GM10248 (cell line): ENCODE measurements at places on chromosomes 1 and 21.

DNA sequence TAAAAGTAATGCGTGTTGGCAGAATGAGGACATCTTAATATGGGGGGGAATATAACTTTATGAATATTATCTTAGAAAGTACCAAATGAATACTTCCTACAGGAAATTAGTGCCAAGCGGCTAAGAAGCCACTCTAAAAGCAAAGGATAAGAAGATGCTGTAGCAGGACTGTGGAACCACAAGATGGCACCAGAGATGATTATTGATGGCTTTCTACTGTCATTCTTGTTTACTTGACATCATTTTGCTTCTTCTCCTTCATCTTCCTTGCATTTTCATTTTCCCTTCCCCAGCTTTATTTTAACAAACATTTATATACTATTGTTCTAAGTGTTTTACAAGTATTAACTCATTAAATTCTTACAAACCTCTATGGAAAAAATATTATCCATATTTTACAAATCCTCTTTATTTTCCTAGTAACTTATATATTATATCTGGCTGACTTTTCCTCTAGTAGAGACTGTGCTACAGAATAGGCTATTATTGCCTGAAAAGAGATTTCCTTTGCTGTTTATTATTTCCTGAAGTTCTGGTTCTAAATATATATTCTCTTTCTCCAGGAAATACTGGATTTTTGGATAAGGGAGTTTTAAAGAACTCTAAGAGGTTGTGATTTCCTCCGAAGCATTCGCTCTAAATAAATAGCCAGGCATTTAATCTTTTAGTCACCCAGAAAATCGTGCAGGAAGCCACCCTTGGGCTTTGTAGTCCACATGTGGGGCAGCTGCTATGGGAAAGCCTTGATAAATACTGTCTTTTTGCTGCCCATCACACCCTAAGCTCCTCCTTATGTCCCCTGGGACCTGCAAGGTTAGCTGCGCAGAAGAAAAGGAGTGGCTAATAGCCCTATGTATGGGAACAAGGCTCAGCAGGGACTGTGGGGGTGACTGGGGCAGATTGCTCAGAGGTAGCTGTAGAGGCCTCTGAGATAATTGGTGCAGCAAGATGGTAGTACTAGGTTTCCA is 69.8 kb downstream of the TPR start:
- peak; percentile 41 for DNase-seq

GRCh38 chr21:29403922-29404538 is 105.3 kb downstream of the BACH1 start:
- no peak for DNase-seq

DNA sequence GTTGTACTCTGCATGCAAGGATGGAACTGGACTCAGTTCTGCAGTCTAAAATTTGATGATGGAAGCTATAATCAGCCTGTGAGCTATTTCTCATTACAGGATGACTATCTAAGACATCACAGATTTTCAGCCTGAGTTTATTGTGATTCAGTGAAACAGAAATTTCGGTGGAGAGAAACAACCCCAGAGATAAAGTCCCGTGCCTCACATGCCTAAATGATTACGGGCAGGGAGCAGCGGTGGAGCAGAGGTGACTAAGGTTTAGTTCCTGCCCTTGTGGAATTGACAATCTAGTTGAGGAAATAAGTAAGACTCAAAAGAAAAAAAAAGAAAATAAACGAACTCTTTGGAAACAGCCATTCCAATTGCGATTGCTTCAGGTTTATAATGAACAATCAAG is 96.9 kb downstream of the GRIK3 start:
- no peak for DNase-seq

DNA sequence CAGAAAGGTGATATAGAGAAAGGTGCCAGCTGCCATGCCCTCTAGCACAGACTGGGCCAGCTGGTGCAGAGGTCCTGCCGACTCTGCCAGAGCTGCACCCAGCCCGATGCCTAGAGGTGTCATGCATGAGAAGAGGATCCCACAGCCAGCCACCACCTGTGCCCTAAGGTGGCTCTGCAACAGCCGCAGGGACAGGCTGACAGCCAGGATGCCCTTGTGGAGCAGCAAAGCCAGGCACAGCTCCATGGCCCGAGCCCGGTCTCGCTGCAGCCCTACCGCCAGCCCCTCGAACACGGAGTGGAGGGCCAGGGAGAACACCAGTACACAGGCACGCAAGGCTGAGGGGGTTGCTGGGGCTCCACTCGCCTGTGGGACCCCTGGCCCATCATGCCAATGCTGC is 1.8 kb upstream of the CRTC2 start:
- no peak for DNase-seq

DNA sequence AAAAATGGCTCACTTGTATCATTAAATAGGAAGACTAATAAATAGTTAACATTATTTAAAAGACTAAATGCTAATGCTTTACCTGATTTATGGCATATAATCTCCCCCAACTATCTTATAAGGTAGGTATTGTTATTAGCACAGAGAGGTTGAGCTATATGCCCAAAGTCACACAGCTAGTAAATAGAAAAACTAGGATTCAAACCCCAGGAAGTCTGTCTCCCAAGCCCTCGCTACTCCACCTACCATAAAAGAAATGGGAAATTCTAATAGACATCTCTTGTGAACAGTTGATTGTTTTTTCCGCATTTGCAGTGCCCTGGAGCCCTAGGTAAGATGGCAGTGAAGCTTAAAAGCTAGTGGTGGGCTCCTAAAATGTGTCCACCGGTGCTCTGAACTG is 65.2 kb upstream of the SOD1 start:
- no peak for DNase-seq

GRCh38 chr1:67741121-67741520 is 56.1 kb downstream of the GADD45A start:
- DNase-seq, result no peak

DNA sequence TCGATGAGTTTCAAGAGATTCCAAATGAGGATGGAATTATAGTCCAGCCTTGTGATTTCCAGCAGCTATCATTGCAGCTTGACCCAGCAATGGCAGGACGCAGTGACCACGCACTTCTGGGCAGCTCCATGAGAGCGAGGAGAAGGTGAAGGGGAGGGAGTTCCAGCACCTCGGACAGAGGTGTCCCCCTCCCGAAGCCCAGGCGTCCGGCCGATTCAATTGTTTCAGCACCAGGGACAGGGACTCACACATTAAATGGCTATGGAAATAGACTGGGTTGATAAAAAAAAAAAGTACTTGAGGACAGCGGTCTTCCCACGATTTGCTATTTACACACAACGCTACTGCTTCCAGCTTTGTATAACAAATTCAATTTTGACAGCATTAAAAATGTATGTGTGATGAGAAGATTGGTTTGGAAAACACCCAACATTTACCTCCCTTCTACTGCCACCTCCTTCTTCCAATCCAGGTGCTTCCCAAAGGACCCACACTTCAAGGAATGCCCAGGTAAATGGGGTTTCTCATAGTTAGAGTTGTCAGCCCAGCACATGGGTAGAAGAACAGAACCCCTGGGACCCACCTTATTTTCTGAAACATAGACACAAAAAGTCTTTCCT is 71.8 kb downstream of the DISP3 start:
- DNase-seq, result peak; percentile 48

- DNase-seq, result no peak
Measured at GRCh38 chr1:36095760-36096405, 7.2 kb downstream of the ADPRS start.

DNA sequence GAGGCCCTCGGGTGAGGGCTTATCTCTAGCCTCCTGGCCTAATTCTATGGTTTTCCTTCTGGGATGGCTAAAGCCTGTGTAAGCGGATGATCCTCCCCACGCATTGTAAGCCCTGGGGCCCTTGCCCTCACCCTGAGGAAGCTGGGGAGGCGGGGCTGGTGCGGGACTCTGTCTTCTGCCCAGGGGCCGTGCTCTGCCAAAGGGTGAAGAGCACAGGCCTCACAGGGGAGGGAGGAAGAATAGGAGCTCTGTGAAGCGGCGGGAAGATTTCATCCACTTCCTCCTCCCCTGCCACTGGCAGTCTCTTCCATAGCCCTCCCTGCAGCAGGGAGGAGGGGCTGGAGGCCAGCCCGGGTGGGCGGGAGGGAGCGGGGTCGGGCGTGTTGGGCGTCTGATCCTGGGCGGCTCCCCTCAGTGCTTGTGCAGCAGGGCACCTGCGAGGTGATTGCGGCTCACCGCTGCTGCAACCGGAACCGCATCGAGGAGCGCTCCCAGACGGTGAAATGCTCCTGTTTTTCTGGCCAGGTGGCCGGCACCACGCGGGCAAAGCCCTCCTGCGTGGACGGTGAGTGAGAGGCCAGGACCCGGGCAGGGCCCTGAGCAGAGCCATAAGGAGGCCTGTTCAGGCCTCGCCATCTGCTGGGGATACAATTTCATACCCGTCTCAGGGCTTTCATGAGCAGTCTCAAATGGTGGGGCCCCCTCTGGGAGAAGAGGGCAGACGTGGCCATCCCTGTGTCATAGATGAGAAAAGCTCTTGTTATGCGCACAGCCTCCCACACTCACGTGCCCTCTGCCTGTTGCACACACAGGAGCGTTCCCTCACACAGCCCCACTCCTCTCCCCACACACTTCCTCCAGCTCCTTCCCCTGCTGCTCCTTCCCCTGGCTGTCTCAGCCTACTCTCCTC is 7.7 kb upstream of the PPM1J start:
- DNase-seq, result no peak

DNA sequence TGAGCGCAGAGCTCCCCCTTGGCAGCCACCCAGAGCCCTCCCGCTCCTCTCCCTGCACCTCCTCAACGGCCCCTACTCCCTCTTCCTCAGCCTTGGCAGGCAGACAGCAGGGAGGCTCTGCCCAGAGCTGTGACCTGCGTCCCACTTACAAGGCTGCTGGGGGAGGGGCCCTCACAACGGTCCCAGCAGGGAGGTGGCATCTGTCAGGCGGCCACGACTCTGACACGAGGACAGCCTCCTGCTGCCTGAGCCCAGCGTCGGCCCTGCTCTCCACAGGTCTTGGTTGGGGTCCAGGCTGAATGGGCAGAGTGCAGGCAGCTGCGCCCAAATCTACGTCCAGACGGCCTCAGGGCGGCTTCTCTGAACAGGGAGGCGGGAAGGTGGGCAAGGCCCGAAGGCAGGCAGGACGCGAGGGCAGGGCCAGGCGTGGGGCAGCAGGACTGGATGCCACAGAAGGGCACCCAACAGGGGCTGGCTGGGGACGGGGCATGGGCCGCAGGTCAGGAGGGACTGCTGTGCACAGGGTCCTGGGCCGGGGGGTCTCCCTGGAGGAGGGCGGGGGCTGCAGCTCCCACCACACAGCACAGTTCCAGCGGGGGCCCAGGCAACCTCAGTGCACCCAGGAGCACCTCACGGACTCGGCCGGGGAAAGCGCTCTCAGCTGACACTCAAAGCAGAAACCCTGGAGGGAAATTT is 7.5 kb downstream of the SLC19A1 start:
- no peak for DNase-seq

DNA sequence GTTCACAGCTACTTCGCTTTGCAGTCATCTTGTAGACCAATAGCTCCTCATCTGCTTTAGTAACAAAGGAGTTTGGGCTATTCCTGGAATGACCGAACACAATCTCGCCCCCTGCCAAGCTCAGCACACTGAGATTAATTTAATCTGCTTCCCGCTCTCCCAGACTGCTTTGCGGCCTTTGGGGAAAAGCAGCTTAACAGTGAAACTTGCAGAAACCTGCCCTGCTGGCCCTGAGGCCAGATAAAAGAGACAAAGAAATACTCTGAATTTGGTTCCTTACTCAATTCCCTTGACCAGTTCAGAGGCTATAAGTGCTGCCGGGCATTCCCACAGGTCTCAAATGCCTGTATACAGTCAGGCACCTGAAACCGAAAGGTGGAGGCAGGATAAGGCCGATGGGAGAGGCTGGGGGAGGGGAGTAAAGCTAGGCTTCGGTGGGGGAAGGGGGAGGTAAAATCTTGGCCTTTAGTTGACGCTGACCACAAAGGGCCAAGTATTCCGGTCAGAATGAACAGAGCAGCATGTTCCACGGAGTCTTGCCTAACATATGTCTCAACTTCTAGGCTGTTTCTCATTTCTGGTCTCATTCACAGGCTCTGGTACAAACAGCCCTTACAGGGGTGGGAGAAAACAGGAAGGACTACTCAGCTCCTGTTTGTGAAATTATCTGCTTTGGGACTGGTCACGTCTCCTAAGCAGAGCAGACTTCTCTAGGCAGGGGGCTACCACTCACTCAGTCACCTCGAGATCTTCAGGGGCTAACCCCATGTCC is 17.7 kb upstream of the A3GALT2 start:
- no peak for DNase-seq

DNA sequence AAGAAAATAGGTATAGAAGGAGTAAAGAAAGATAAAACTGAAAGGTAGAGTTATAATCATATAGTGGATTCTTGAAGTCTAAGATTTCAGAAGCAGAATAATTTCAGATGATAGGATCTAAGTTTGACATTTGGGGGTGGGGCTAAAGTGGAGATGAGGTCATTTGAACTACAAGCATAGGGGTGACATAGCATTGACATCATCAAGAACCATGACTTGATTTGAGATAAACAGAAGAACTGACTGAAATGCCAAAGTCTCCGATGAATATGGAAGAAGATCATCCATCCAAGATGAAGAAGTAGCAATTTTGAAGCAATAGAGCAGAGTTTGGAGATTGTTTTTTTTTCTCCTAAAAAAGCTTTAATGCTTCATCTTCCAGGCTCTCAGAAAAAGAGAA is 122.3 kb downstream of the MACF1 start:
- no peak for DNase-seq

- no peak for DNase-seq
Measured at GRCh38 chr1:209598227-209598626, 14.7 kb downstream of the CAMK1G start.

DNA sequence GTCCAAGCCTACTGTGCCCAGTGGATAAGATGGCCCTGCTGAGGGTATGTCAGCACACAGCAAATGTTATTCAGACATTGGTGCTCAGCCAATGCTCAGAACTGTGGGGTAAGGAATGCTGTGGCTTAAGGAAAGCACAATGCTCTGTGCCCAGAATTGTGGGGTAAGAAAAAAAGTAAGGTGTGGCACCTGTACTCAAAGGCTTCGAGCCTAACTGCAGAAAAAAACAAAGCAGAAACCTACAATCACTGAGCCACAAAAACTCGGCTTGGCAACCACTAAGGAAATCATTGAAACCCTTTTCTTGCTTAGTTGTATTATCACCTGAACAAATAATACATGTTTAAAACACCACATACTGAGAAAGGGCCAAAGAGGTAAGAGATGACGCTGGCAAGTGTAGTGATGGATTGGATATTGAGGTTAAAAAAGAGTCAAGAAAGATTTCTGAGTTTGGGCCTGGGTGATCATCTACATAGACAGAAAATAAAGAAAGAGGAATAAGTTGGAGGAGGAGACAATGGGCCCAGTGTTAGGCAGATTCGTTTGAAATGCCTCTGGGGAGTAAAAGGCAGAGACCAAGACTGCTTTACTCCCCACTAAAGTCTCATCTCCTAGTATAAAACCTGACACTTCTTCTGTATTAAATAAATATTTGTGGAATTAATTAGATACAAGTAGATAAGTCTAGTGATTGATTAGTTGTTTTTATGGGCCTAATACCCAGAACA is 25.9 kb upstream of the ATP1A1 start:
- no peak for DNase-seq

- no peak for DNase-seq
Measured at GRCh38 chr1:55641947-55642346, 426.8 kb upstream of the USP24 start.

- no peak for DNase-seq
Measured at GRCh38 chr1:145982010-145982723, 14.2 kb downstream of the TXNIP start.

GRCh38 chr1:207243442-207244408 is 77.8 kb upstream of the CD55 start:
- no peak for DNase-seq

- no peak for DNase-seq
Measured at GRCh38 chr21:45385549-45386050, 19.4 kb upstream of the COL18A1 start.

GRCh38 chr1:17181781-17182464 is 23.0 kb upstream of the PADI1 start:
- no peak for DNase-seq
